ENCODE measurements at places on chromosomes 7 and 10.
A peak's percentile ranks its signal among the peaks of the same experiment; 100 is the strongest.

GRCh38 chr7:4479367-4480039 lies 202.6 kb upstream of the FOXK1 start:
- peak; percentile 41 for DNase-seq

DNA sequence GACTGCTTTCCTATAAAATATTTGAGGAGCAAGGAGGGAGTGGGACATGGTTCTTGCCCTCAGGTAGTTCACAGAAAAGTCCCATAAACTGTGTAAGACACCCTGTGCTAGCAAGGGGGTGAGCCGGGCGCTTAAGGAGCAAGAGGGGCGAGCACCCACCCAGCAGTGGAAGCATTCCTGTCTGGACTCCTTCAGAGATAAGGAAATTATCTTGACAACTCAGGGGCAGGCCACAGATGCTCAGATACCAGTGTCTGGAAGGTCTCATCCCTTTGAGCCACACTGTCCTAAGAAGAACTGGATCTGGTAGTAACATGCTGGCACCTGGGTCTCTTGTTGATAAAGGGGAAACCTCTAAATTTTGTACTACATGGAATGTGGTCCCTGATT lies 54.1 kb downstream of the DAGLB start:
- no peak for DNase-seq

- no peak for DNase-seq
These were observed 111.3 kb upstream of the FOXP2 start for GRCh38 chr7:114303301-114303700.

DNA sequence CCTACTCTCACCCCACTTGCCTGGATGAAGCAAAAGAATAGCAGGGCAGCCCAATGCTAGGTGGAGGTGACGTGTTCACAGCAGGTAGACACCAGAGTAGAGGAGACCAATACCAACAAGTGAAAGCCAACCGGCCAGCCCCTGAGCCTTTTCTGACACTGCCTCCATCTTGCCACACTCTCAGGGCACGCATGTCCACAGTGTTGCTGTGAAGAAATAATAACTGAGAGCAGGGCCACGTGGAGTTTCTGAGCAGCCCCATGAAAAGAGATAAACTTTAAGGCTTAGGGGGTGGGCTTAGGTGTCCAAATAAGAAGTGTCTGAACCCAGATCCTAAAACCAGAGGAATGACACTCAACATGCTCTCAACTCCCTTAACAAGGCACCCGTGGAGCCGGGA lies 9.0 kb upstream of the TMEM273 start:
- DNase-seq = no peak

GRCh38 chr7:35366167-35367155 lies 112.6 kb upstream of the TBX20 start:
- DNase-seq = no peak

GRCh38 chr10:85608706-85609105 lies 757.9 kb downstream of the GRID1 start:
- DNase-seq = no peak

DNA sequence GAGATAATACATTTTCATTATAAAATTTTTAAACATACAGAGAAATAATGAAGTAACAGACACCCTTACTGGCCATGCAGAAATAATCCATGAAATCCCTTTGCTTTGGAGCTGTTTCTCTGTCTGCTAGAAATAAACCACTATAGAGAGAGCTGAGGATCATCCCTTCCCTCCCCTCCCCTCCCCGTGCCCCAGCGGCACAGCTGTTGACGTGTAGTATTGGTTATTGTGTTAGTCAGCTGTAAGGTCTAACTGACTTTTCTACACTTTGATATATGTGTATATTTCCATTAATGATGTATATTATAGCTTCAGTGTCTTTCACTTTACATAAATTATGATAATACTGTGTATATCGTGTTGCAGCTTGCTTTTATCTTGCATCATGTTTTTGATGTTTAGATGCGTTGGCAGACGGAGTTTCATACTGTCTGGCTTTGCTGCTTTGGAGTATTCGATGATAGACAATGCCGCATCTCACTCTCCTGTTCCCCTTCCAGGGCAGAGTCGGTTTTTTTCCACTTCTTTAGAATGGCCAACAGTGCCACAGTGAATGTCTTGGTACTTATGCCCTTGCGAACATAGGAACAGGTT lies 27.4 kb upstream of the GRID1 start:
- no peak for DNase-seq
